ENCODE measurements at places on chromosomes 16 and 17.

- DNase-seq = no peak
Measured at GRCh38 chr16:61382435-61382834, 653.8 kb downstream of the CDH8 start.

GRCh38 chr17:76925441-76925891 lies 57.3 kb downstream of the MGAT5B start:
- no peak for DNase-seq

- peak; percentile 87 for DNase-seq
Measured at GRCh38 chr16:20851601-20852000, 45.3 kb downstream of the REXO5 start.

DNA sequence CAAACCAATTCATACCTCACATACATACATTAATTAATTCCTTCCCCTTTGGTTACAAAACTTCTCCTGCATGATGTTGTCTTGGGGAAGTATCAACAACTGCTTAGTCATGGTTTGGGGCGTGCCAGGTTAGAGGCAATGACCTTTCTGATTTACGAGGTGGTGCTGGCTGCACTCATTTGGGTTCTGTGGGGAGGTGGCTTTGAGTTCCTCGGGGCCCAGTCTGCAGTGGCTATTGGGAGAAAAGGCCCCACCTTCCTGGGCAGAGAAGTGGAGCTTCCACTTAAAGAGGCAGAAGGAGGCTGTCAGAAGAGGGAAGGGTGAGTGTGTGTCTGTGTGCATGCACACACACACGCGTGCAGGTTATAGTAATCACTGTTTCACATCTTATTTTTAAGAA lies 10.2 kb upstream of the ETV4 start:
- DNase-seq = no peak

DNA sequence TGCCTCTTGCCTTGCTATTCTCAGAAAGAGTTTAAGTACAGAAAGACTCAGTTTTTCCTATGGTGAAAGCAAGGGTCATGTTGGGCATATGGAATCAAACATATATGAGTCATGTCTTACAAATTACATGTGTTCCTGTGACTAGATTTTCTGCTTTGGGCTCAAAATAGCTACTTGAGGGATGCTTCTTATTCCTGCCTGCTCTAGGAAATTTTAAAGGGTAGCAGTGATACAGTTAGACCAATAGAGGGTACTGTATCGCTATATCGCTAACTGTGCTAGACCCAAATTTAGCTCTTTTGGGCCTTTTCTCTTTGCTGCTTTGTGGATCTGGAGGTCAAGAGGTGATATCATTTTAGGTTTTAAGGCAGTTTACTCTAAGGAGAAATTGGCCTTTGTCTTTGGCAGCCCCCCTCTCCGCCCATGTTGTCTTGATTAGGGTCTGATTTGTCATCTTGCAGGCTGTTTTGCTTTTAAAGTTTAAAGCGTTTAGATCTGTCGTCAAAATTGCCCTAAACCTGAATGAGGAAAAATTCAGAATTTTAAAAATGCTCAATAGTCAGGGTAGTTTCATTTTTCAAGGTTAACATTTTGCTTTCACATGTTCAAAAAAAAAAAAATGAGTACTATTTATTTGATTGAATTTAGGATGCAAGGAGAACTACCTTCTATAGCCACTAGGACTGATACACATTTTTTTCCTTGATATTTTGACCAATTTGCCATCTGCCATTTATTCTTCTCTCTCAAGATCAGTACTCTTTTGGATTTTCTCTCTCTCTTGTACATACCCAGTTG lies 8.8 kb downstream of the NFATC3 start:
- no peak for DNase-seq

- DNase-seq = no peak
Measured at GRCh38 chr16:56279914-56280313, 88.6 kb downstream of the GNAO1 start.

GRCh38 chr16:85871756-85872155 lies 27.2 kb upstream of the IRF8 start:
- DNase-seq = no peak

DNA sequence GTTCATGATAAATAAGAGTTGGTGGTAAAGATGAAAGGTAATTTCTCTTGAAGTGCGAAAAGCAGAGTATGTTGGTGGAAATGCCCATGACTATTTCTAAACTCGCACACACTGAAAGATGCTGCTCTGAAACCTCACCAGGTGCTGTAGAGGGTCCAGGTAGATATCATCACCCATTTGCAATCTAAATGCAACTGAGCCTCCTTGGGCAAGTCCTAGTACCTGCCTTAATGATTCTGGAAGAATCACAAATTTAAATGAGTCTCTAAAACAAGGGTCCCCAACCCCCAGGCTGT lies 5.9 kb upstream of the MMD start:
- DNase-seq = no peak

- DNase-seq = peak; percentile 19
Measured at GRCh38 chr17:65984299-65984698, 207.6 kb downstream of the CEP112 start.

GRCh38 chr17:81292450-81292849 lies 2.7 kb downstream of the SLC38A10 start:
- DNase-seq = no peak

DNA sequence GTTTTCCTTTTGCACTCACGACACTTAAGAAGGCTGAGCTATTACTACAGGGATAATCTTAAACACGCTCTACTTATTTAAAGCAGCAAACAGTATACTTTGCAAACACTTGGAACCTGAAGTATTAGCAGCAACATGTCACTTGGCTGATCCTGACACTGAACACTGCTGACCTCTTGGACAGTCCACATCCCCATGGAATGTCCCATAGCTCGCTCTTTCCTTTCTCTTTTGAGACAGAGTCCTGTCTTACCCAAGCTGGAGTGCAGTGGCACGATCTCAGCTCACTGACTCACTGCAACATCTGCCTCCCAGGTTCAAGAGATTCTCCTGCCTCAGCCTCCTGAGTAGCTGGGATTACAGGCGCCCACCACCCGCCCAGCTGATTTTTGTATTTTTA lies 26.4 kb downstream of the SMYD4 start:
- DNase-seq = no peak

DNA sequence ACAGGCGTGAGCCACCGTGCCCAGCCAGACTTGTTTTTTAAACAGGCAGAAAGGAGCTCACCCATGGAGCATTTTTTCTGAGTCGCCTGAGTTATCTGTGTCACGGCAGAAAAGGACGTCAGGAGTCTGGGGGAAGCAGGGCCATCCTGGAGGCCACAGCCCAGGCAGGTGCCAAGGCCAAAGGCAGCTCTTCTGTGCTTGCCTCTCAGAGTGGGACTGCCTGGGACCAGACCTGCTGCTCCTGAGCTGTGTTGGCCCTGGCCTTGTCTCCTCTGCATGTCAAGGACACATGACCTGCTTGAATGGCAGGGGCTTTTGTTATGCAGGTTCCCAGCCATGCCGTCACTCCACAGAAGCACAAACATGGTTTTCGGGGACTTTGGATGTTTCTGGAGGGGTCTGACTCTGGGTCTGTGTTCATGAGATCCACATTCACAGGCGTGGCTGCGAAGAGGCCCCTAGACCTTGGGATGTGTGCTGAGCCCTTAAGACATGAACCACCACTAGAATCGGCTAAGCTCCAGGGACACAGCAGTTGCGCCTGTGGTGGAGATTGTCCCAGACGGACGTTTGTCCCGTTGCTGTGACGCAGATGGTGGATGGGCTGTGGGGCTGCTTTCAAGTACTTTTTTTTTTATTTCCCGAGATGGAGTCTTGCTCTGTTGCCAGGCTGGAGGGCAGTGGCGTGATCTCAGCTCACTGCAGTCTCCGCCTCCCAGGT lies 33.8 kb downstream of the FOXK2 start:
- DNase-seq = no peak

DNA sequence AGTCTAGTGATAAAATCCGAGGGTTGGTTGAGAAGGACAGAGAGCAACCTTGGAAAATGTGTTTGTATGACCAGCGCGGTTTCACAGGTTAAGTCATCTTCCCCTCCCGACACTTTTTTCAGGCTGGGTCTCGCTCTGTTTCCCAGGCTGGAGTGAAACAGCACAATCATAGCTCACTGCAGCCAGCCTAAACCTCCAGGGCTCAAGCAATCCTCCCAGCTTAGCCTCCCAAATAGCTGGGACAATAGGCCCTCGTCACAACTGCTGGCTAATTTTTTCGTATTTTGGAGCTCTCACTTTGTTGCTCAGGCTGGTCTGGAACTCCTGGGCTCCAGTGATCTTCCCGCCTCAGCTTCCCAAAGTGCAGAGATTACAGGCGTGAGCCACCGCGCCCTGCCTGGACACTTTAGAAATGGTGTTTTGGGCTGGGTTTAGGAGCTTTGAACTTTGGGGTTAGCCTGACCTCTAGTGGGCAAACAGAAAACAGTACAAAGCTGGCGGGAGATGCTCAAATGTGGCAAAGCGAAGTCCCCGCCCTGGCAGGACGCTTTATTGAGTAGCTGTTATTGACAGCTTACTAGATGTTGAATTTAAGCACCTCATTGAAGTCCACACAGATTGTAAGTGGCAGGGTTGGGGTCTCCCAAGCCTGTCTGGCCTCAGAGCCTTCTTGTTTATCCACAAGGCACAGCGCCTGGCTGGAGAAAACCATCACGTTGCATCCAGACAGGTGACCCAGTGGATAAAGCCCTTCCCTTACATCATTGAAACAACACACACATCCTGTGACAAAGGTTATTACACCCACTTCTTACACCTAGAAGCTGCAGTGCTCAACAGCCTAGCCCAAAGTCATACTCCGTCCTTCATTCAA lies 34.7 kb upstream of the RBBP6 start:
- peak; percentile 45 for DNase-seq

- no peak for DNase-seq
Measured at GRCh38 chr17:61816538-61816937, 46.8 kb downstream of the BRIP1 start.

- no peak for DNase-seq
Measured at GRCh38 chr17:72602517-72603419, 481.9 kb downstream of the SOX9 start.

GRCh38 chr16:73955702-73956101 lies 340.9 kb upstream of the PSMD7 start:
- DNase-seq = no peak

DNA sequence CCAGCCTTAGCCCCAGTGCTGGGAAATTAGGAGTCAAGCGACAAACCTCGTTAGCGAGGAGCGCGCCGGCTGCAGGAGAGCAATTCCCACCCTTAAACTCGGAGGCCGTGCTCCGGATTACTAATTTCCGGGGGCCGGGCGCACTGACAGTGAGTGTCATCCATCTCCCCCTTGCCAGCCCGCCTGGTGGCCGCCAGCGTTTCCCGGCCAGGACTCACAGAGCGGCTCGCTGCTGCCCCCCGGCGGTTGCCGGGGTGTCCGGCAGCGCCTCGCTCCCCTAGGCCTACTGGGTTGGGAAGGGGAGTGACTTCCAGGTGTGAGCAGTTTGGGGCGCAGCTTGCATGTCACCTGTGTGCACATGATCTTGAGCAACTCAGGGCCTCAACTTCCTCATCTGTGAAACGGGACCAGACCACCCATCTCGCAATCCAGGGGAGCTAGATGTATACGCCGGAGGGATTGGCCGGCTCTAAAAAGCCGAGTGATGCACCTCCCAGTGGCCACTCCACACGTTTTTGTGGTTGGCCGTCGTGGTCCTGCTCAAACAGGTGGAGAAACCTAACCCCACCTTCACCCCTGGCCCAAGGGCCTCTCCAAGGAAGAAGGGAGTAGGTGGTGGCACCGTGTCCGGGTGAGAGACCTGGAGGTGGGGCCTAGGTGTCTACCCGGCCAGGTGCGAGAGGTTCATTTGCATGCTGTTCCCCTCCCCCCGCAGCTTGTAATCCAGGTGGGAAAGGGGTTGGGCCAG lies 2.5 kb upstream of the GSE1 start:
- DNase-seq = no peak

DNA sequence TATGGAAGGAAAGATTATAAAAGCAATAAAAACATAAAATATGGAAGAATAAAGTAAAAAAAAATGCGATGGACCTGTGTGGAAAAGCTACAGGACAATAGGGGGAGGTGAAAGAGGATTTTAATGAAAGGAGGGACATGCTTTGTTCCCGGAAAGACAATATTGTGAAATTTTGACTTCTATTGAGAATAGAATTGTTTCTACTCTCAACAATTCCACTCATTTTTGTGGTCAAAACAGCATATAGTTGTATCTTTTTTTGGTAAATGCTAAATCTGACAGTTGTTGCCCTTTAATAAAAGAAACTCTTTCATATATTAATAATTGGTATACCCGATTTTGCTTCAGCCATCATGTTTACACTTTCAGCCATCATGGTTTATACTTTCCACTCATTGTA lies 22.9 kb upstream of the APPBP2 start:
- no peak for DNase-seq

Measured in astrocyte of the cerebellum (primary cell).